Fibroblast of skin of back (primary cell): ENCODE measurements at places on chromosomes 13 and 19.

DNA sequence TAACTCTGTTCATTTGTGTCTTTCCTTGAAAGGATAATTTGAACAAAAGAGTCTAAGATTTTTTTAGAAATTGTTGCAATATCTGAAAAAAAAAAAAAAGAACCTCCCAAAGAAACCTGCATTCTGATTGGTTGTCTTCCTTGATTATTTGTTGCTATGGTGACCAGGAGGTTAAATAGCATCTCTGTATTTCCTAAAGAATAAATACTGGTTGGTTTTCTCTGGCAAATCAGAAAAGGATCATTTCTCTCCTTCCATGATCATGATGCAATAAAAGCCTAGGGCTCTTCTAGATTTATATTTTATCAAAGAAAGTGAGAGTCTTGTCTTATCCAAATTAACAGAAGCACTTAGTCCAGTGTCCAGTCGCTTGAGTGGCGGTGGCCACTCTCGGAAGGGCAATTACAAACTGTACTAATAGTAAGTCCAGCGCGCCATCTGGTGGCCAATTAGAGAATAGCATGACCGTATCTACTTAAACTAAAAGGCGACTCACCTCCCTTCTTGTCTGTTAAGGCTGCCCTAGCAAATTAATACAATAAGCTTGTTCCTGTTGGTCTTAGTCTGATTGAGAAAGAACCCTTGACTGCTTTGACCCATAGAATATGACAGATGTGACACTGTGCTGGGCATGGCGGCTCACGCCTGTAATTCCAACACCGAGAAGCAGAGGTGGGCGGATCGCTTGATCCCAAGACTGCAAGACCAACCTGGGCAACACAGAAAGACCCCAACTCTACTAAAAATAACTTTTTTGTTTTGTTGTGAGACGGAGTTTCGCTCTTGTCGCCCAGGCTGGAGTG, 47.0 kb upstream of the PNMA8B start:
- DNase-seq: peak; percentile 81

DNA sequence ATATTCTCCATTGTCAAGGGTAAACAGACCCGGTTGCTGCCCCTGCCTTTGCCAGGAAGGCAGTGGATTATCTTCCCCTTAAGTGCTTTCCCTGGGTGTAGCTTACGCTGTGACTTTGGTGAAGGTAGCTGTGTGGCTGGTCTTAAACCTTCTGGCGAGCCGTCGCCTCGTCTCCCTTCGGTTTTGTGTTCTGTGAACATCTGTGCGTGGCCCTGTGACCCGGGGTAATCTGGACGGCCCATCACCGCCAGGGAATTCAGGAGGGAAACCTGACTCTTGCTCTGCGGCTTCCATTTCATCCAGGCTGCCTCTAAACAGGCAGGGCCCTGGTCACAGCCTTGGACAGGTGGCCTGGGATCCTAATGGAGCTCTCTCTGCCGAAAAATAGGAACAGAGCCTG, 78.7 kb downstream of the SHISA2 start:
- DNase-seq: no peak

GRCh38 chr19:32580901-32581704, at the start of gene PDCD5:
PDCD5 (plus strand) TSS chr19:32581190; CDS start chr19:32581262, 72 bp downstream.
- DNase-seq: peak; percentile 93

DNA sequence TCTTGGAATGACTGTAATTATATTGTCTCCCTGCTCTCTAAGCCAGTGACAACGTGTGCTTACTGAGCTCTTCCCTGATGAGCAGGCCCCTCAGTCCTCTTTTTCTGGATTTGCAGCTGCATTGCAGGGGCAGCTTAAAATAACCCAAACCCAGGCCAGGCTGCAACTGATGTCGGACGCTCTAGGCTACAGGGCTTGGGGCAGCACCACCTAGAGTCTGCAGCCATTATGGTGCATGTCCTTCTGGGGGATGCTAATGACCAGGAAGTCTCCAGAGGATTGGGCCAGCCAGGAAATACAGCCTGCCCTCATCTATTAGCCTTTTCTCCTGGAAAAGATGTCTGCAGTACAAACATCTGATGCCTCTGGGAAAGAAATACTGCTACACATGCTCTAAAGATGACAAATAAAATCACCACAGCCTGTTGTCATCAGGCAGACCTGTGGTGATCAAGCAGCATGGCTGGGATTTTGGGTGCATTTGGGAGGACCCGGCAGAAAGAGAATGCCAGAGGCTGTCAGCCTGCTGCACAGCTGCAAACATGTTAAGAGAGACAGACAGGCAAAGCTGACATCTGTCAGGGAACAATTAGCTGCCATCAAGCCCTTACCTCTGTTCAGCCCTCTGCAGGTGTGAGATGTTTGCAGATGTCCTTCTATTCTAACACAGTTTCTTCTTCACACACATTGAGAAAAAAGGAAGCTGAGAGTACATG, 51.8 kb downstream of the CCDC70 start:
- DNase-seq: no peak

DNA sequence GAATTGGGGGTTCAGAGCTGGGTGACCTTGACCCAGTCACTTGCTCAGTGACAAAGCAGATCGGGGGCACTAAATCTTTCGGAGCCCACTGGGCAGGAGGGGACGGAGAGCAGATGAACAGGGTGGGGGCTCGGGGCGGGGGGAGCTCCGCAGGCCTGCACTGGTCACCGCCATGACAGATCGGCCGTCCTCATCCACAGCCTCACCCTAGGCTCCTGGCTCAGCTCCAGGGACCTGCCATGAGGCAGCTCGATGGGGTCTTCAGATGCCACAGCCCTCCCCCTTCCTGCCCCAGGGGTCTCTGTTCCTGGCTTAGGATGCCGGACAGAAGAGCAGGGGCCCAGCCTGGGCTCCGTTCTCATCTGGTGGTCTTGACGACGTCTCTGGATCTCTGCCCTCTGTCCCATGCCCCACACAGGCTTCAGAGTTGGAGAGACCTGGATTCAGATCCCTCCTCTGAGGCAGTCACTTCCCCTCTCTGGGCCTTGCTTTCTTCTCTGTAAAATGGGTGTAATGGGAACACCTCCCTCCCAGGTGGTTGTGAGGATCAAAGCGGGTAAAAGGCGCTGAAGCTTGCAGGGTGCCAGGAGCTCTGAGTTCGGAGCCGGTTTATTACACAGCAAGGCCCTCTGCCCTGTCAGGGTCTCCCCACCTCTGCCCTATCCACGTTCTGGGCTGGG, 3.0 kb downstream of the KDM4B start:
- DNase-seq: no peak

DNA sequence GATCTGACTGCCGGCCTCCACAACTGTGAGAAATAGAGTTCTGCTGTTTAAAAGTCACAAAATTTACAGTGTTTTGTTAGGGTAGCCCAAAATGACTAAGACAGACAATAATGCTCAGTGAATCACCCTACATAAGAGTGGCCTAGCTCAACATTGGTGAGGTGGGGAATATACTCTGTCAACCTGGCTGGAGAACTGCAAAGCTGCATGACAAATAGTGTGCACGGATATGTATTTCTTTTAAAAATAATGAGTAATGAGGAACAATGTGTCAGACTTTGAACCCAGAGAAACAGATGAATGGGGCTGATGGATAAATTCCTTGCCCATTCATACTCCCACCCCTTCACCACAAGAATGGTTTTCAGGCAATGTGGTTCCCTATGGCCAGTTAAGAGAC, 372.4 kb downstream of the SUCLA2 start:
- peak; percentile 91 for DNase-seq

- DNase-seq: no peak
Observed at GRCh38 chr19:45676851-45677263, 8.8 kb downstream of the GIPR start.

DNA sequence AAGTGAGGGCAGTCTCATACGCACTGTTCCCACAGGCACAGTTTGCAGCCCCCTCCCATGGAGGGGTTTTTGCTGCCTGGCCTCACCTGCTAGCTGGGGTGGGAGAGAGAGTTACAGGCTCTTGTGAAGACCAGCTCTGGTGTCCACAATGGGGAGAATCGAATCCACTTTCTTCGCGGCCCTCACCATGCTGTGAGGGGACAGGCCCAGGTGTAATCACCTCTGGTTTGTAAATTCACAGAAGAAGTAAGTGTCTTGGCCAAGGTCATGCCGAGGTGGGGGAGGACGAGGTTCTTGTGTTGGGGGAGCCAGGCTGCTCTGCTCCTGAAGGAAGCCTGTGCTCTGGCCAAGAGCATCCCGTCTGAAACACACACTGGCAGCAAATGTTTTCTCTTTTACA, 39.5 kb downstream of the TEX29 start:
- DNase-seq: no peak

- peak; percentile 9 for DNase-seq
Observed at GRCh38 chr13:36298535-36299068, 988 bp upstream of the CCDC169 start.

- peak; percentile 45 for DNase-seq
Observed at GRCh38 chr19:1465191-1466016, 13.6 kb downstream of the C19orf25 start.

- peak; percentile 42 for DNase-seq
Observed at GRCh38 chr13:76725211-76725610, 161.0 kb downstream of the KCTD12 start.

- no peak for DNase-seq
Observed at GRCh38 chr13:50227361-50227760, 212.1 kb downstream of the KCNRG start.

DNA sequence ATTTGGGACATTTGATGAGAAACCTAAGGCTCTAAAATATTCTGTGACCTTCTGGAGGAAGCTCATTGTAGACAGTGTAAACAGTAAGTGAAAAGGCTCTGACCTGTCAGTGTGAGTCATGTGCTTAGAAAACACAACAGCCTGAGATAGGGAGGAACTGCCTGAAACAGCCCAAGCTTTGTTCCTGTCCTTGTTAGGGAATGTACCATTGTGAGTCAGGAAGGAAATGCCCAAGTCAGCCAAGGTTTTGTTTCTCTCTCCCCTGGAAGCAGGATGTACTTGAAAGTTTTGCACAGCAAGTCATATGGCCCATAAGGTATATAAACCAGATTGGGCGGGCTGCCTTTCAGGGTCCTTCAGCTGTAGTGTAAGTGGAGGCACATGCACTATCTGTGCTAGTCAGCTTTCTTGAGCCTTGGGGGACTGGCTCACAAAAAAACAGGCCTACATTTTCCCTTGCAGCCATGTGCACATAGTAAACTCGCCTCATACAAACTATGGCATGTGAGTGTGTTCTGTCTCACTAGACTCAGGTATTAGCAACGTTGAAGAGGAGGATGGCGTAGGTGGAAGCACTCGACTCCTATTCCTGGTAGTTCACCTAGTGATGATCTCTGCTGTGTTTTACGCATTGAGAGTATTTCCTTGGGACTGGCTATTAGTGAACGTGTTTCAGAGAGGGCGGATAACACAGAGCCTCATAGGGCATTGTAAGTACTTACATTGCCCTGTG, 141.2 kb upstream of the KLHL1 start:
- peak; percentile 31 for DNase-seq

- no peak for DNase-seq
Observed at GRCh38 chr19:608155-609003, 18.7 kb downstream of the HCN2 start.

DNA sequence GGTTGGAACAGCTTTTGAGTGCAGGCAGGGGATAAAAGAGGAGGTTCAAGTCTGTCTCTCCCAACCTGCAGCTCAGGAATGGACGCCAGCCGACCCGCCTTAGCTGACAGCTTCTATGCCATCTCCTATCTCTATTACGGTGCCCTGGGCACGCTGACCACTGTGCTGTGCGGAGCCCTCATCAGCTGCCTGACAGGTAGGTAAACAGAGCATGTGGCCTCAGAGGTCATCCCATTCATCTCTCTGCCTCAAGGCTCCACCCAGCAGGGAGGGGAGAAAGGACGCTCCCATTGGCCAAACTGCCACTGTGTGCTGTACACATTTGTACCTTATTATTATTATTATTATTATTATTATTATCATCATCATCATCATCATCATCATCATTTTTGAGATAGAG, 16.5 kb downstream of the SLC5A5 start:
- DNase-seq: no peak

- no peak for DNase-seq
Observed at GRCh38 chr13:31731921-31732320, 7.4 kb upstream of the RXFP2 start.

DNA sequence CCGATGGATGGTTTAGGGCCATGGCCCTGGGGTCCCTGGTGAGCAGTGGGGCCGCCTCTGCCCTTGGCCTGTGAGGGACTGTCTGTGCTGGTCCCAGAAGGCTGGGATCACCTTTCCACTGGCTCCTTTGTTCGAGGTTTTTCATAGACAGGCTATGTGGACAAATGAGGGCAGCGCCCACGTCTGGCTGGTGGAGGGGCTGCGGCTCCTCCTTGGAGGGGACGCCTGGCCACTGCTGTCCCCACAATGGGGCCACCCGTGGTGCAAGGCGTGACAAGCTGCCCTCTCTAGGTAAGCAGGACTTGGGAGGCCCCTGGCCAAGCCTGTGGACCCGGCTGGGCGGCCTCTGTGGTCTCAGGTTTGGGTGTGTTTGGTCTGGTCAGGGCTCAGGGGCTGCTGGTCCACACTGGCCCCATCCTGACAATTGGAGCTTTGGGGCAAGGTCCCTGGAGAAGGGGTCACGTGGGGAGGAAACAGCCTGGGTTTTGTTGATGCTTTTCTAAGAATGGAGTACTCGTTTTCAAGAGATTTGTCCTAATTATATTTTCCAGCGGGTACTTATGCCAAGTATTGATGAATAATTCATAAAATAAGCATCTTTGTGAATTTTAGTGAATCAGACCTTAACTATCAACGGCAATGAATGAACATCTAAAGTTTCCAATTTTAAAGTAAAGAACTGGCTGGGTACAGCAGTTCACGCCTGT, 33.3 kb downstream of the MCF2L start:
- DNase-seq: no peak

DNA sequence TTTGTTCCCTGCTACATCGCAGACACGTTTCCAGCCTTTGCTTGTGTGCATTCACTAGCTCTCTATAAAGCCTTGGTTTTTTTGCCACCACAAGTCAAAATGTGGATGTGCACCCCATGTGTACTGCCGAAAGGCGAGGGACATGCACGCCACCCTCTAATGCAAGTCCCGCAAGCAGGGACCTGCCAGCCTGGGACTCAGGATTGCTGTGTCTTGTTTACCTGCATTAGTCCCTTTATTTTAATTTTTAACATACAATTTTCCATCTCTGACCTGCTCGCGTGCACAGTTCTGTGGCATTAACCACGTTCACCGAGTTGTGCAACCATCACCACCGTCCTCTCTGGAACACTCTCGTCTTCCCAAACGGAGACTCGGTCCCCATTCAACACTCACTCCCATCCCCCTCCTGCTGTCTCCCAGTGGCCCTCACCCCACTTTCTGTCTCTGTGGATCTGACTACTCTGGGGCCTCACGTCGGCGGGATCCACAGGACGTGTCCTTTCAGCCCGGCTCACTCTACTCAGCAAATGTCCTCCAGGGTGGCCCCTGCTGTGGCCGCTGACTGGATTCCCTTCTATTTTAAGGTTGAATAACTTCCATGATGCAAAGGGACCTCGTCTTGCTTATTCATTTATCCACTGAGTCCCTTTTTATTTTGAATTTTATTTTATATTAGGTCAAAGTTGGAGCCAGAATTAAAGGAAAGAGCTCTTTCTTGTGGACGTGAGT, 58.4 kb downstream of the RASA3 start:
- no peak for DNase-seq

GRCh38 chr13:108760541-108760940, 131.1 kb downstream of the MYO16 start:
- no peak for DNase-seq

DNA sequence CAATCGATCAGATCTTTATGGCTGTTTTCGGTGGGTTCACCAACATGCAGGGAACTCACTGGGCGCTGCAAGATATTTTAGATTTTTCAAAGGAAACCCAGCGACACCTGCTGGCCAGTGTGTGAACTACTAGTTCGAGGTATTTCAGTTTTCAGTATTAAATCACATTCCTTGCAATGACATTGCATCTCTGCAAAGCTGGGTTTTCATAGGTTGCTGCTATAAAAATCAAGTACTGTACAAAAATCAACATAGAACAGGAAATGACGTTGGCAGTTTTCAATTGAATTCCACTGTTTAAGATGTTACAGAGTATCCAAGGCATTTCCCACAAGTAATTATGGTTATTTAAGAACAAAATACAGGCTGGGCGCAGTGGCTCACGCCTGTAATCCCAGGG, 17.6 kb downstream of the LIG1 start:
- DNase-seq: peak; percentile 53
